ENCODE measurements at places on chromosomes 6 and 20. TPM values are rescaled to one million over a fixed set of nuclear protein-coding genes. Genes with fewer than 3 reads are reported as not detected.

DNA sequence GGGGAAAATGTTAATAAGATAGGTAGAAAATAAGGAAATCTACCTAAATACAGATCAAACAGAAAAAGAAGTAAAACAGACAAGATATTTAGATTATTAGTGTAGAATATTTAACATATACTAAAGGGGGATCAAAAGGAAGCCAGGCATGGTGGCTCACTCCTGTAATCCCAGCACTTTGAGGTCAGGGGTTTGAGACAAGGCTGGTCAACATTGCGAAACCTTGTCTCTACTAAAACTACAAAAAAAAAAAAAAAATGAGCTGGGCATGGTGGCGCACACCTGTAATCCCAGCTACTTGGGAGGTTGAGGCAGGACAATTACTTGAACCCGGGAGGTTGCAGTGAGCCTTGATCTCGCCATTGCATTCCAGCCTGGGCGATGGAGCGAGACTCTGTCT is 55.5 kb downstream of the AFDN start:
- no peak for DNase-seq
- H3K27me3 ChIP-seq = no peaks in the 10 kb centered on the region
- H3K27ac ChIP-seq = no peak overlapping the region
- H3K36me3 ChIP-seq = no peaks in the 10 kb centered on the region

DNA sequence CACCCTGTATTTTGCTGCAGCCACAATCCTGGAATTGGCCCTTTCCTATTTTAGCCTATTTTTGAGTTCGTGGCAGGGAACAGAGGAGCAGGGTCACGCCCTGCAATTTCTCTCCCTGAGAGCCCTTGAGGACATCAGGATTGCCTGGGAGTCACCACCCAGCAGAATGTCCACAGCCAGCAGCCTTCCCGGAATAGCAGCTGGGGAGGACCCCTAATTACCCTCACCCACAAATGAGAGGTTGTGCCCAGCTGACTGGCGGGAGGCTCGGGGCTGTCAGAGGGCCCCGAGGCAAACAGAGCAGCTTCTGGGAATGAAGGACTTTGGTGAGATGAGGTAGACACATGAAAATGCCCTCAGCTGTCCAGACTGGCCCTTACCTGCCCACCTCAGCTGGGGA is 165.1 kb downstream of the PREX1 start:
- H3K27me3 ChIP-seq = no peaks in the 10 kb centered on the region
- H3K36me3 ChIP-seq = no peaks in the 10 kb centered on the region
- no peak overlapping the region for H3K4me3 ChIP-seq
- no peak overlapping the region for H3K27ac ChIP-seq

DNA sequence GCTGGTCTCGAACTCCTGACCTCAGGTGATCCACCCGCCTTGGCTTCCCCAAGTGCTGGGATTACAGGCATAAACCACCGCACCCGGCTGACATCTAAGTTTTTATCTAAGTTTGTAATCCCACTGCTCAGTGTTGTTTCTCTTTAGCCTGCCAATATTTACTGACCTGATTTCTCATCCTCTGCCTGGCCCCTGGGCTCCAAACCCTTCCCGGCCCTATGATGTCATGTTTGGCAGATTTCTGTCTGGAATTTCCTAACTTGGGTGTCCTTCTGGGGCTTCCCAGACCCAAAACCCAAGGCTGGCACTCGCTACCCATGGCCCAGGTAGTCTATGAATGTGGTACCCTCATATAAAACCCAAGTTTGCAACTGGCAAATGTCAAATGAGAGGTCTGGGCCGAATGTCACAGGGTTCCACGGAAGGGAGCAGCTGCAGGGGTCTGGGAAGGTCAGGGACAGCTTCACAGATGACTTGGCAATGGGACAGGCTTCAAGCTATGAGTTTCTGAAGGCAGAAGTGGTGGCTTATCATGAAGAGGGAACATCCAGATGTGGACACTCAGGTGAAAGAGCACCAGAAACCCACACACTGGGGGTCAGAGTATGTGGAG is 54.9 kb downstream of the TMEM170B start:
- H3K27me3 ChIP-seq = no peaks in the 10 kb centered on the region
- peaks cover 12% of the 10 kb centered on the region for H3K4me1 ChIP-seq
- no peaks in the 10 kb centered on the region for H3K36me3 ChIP-seq
- H3K27ac ChIP-seq = peak overlapping the region; percentile 61
- H3K4me3 ChIP-seq = no peak overlapping the region

GRCh38 chr6:470901-471448 is 79.4 kb downstream of the IRF4 start:
- no peak overlapping the region for H3K27ac ChIP-seq
- no peak for DNase-seq
- H3K4me1 ChIP-seq = no peaks in the 10 kb centered on the region

Gene SLC32A1
- polyA plus RNA-seq = not detected

- H3K36me3 ChIP-seq = no peaks in the 10 kb centered on the region
- peak overlapping the region; percentile 8 for H3K27ac ChIP-seq
- DNase-seq = peak; percentile 80
- H3K4me3 ChIP-seq = peak overlapping the region; percentile 35
- H3K27me3 ChIP-seq = peaks cover 3% of the 10 kb centered on the region
- peaks cover 11% of the 10 kb centered on the region for H3K4me1 ChIP-seq
These were observed 11.2 kb upstream of the PSMG4 start for GRCh38 chr6:3247255-3248146.

- H3K4me1 ChIP-seq = no peaks in the 10 kb centered on the region
- no peaks in the 10 kb centered on the region for H3K27me3 ChIP-seq
- H3K36me3 ChIP-seq = no peaks in the 10 kb centered on the region
- H3K4me3 ChIP-seq = no peak overlapping the region
- no peak overlapping the region for H3K27ac ChIP-seq
- peak; percentile 17 for DNase-seq
These were observed 213.5 kb upstream of the PDE10A start for GRCh38 chr6:165876588-165876987.
